Breast epithelium (tissue), 4 donors: ENCODE measurements at places on chromosomes 11 and 22. TPM values are rescaled to one million over a fixed set of nuclear protein-coding genes. Genes with fewer than 3 reads are reported as not detected.

FOLR3 gene
- total RNA-seq: not detected

SLC17A6 gene
- not detected for total RNA-seq

ACTN3 gene
- total RNA-seq: under 0.01 TPM

SAA4 gene
- total RNA-seq: 45.2 TPM

ZBTB3 gene
- 9.7 TPM for total RNA-seq

KCNJ1 gene
- 0.16 TPM for total RNA-seq

ABCG4 gene
- not detected for total RNA-seq

P2RY2 gene
- total RNA-seq: 0.32 TPM

DDTL gene
- total RNA-seq: 1.3 TPM

RCOR2 gene
- total RNA-seq: 0.33 TPM

VWA5A gene
- 28.0 TPM for total RNA-seq

MMP3 gene
- total RNA-seq: 23.9 TPM

SLN gene
- not detected for total RNA-seq

AHNAK gene
- total RNA-seq: 1,393 TPM

MRGPRX3 gene
- total RNA-seq: not detected

LGALS1 gene
- total RNA-seq: 621 TPM

DMC1 gene
- total RNA-seq: 2.9 TPM

DEUP1 gene
- 0.59 TPM for total RNA-seq

IGLL1 gene
- total RNA-seq: not detected

KCNQ1 gene
- total RNA-seq: 3.6 TPM

NCAM1 gene
- total RNA-seq: 17.9 TPM

LRRC51 gene
- total RNA-seq: 103 TPM

BTBD18 gene
- total RNA-seq: not detected

LINC01488 gene
- total RNA-seq: not detected

ADSL gene
- total RNA-seq: 66.6 TPM

RIMBP3C gene
- not detected for total RNA-seq

SOX6 gene
- total RNA-seq: 7.9 TPM

TMPRSS13 gene
- 12.5 TPM for total RNA-seq

TEX12 gene
- total RNA-seq: 1.3 TPM

OR5P2 gene
- total RNA-seq: 6.6 TPM

SLC16A8 gene
- total RNA-seq: not detected

PGM2L1 gene
- total RNA-seq: 6.6 TPM

NUDT8 gene
- 15.1 TPM for total RNA-seq

SYT13 gene
- 0.29 TPM for total RNA-seq

H19 gene
- total RNA-seq: 209 TPM

BIK gene
- 25.0 TPM for total RNA-seq

OSBP gene
- total RNA-seq: 42.4 TPM

C22orf42 gene
- total RNA-seq: not detected

OR51M1 gene
- not detected for total RNA-seq

SLC7A4 gene
- 2.0 TPM for total RNA-seq

IGLL5 gene
- total RNA-seq: 41.3 TPM
